Omental fat pad (tissue), 4 donors: ENCODE measurements at places on chromosomes 3 and 15.

DNA sequence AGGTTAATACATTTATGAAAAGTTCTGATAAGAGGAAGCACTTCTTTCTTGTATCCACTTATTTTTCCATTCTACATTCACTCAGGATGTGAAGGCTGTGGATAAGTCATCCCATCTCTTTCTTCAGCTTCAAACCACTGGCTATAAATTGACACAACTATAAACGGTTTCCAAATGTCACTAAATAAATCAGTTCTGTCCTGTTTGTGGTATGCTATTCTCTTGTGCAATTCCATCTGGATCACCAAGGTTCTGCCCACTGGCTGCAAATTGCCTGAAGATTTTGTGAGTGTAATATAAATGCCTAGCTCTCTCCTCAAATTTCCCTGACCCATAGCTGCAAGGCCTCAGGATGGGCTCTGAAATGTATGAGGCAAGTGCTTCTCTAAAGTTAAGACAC lies 7.1 kb upstream of the LMOD3 start:
- DNase-seq: no peak

GRCh38 chr3:108505811-108506210 lies 4.6 kb downstream of the MYH15 start:
- DNase-seq: no peak

- no peak for DNase-seq
These were observed 127.7 kb downstream of the SV2B start for GRCh38 chr15:91227766-91228165.

DNA sequence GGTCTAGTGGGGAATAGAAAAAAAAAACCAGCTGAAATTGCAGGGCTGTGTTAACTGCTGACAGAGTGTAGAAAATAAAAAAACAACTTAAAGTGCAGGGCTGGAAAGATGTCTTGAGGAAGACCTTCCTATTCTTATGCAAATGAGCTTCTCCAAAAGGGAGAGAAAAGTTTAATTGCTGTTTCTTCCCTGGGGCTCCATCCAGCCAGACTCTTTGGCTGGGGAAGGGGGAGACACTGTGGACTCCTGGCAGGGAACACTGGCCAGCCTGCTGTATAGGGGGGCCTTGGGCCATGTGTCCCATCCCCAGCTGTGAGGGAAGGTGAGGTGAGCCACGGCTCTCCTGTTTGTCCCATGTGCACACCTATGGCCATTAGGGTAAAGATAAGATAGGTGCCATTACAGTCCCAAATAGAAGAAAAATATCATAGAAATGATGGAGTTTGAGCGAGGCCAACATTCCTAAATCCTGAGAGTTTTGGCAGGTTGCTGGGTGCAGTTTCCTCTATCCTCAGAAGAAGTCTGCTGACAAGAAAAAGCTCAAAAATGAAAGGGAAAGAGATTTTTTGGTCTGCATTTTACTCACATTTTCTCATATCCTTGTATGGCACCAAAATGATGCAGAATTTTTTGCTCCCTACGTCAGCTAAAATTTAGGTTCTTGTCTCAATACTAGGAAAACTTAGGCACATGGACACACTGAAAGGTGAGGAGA lies 901.7 kb downstream of the PLOD2 start:
- DNase-seq: no peak

GRCh38 chr3:30501526-30501925 lies 104.9 kb upstream of the TGFBR2 start:
- DNase-seq: no peak
